ENCODE measurements at places on chromosomes 5 and 9.

DNA sequence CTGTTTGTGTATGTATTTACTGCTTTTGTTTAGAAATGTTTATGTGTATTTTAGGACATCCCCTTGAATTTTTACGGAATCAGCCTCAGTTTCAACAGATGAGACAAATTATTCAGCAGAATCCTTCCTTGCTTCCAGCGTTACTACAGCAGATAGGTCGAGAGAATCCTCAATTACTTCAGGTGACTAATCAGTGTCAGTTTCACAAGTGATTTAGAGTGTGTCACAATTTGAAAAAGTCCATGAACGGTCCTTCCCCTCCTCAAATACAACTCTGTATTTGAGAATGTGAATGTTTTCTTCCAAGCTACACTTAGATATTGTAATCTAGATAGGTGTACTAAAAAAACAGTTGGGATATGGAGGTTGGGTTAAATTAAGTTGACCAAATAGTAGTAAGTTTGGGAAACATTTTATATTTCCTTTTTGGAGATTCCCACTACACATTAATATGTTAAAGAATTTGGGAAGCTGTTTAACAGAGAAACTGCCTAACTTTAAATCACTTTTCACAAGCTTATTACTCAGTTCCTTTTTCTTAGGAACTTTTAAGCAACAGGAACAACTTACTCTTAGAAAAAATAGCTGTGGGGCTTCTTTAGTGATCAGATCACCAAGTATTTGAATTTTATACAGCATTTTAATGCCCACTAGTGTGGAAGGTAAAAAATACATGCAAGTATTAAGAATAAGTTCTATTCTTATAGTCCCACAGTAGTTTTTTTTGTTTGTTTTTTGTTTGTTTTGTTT, 40.9 kb downstream of the RAD23B start:
- DNase-seq = no peak

DNA sequence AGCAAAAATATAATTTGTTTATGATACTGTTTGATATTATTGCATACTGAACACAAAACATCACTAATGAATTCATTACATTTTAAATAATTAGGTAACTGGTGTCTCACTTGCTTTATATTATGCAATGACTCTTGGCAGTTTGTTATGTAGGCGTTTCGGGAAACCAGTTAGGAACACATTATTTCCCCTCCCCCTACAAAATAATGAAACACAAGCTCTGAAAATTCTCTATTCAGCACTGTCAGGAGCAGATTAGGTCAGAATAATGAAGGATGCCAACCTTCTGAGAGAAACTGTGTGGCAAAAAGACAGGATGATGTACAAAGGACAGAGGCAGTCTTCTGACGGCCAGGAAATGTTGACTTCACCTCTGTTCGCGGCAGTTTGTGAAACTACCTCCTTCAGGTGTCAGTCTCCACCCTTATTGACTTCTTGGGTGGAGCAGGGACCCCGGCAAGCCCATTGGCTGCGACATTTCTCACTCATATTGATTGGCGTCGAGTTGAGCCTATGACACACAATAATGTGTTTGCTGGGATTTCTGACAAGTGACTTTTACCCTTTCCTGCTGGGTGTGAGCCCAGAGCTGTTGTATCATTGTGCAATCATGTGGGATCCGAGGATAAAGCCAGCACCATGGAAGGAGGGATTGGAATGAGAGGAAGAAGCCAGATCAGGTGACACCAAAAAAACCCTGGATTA, 33.9 kb downstream of the SH3PXD2B start:
- DNase-seq = peak; percentile 84

DNA sequence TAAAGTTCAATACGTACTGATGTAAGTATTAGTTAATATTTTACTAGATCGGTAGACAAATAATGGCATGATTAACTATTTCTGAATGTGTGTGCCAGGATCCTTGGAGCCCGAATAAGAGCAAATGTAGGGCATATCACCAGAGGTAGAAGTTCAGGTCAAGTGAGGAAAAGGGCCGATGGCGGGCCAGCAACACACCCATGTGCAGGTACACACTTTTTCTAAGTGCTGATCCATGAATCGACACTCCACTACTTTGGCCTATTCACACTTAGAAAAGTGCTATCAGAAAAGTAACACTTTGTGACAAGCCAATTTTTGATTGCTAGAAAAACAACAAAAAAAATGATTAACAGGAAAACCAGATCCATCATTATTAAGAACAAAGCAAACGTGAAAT, 150.3 kb downstream of the AUH start:
- DNase-seq = no peak

- DNase-seq = no peak
These were observed 466.4 kb downstream of the ZNF608 start for GRCh38 chr5:124280079-124280478.

- no peak for DNase-seq
These were observed 9.9 kb upstream of the HMCN2 start for GRCh38 chr9:130255631-130256134.

DNA sequence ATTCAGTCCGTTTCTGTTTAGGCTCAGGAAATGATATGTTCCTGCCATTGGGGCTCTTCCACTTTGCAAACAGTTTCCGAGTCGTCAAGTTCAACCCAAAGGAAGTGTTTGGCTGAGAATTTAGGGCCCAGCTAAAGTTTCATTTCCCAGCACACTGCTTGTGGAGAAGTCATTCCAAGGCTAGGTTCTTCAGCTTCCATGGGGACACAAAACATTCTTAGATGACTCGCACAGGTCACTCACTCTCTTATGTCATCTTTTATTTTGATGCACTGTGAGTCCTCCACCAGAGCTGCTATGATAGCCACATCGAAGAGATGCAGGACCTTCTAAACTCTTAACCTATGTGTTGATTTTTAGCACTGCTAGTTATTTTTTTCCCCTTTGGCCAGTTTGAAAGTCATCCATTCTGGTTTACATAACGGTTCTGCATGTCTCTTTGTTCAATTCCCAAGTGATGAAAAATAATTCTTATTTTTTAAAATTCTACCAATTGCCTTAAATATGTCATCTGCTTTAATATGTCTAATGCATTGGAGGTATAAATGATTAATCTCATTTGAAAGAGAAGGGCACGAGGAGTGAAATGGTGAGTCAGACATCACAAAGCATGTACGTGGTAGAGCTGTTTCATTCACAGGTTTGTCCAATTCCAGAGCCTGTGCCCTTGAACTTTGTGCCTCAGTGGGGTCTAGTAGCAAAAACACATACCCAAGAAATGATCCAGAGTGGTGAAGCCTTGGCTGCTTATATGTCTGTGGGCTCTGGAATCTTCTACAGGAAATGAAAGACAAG, 84.3 kb downstream of the ZNF462 start:
- no peak for DNase-seq

- no peak for DNase-seq
These were observed 140.5 kb downstream of the ENTREP1 start for GRCh38 chr9:69465473-69465872.

DNA sequence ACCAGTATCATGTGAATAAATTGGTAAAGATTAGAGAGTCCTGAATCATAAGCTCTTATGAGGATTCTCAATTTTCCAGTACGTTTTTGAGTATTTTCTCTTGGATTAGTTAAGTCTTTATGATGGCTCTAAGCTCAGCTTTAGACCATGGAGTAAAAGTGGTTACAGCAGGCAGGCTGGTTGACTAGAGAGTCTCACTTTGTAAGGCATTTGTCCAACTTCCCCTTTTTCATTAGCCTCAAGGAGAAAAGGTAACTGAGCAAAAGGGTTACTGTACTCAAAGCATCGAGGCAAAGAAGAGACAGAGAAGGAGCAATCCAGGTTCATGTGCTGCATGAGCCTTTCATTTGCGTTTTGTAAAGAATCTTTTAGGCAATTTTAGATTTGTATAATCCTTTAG, 8.5 kb downstream of the NOP16 start:
- DNase-seq = peak; percentile 55

- DNase-seq = peak; percentile 81
These were observed 849 bp upstream of the RGMB start for GRCh38 chr5:98772415-98773213.

DNA sequence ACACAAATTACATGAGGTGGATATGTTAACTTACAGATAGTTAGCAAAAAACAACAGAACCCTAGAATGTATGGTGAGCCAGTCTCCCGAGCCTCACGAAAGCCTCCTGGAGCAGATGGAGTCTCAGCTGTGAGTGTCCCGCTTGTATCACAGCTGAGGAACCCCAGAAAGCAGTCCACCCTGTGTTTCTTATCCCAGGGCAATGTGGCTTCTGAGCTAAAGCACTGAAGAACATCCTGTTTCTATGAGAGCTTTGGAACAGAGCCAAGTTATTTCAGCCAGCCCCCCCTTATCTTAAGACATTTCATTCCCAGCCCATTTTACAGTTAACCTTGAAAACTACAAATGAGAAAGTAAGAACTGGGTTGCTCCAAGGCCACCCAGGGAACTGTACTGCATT, 1220.9 kb upstream of the CDH6 start:
- DNase-seq = no peak

DNA sequence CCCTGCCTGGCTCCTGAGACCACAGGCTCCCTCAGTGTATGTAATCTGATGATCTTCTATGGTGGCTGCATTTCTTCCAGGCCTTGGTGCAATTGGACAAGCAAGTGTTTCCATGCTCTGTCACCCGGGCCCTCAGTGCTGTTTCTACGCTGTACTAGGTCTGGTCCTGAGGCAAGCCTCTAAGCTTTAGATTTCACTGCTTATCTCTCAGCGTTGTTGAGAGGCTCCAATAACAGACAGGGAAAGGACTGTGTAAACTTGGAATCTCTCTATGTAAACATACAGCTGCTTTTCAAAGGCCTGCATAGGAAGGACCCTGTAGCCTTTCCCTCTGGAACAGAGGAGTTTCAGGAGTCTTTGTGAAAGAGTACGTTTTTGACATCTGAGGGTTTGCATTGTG, 38.6 kb upstream of the NFIB start:
- DNase-seq = no peak

DNA sequence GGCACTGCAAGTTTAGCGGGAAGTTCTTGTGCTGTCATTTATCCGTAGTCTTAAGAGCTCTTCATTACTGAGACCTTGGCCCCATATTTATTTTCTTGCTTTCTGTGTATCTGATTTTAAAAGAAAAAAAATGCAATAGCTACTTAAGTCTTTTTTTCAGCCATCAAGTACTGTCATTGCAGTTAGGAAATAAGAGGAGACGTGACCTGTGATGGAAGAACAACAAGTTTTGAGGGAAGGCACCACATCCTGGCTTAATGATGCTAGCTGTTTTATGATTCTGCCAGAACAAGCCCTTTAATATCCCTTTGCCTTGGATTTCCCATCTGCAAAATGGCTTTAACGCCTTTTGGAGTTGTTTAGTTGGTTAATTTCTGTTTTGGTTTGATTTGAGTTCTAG, 3.8 kb downstream of the RGMB start:
- no peak for DNase-seq

DNA sequence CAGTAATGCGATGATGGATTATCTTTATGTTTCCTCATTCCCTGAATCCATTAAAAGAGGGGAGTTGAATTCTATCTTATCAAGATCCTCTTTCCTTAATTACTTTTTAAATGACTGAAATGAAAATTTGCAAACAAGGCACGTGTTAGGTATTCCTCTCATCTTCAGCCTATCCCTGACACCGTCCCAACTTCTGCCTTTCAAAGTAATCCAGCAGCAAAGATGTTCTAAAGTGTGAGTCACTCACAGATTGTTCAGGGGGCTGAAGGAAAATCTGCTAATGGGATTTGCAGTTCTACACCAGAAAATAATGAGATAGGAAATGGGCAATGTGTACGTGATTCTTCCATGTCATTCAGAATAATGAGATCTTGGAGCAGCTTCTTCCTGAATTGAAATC, 403.0 kb downstream of the ARHGEF28 start:
- no peak for DNase-seq

DNA sequence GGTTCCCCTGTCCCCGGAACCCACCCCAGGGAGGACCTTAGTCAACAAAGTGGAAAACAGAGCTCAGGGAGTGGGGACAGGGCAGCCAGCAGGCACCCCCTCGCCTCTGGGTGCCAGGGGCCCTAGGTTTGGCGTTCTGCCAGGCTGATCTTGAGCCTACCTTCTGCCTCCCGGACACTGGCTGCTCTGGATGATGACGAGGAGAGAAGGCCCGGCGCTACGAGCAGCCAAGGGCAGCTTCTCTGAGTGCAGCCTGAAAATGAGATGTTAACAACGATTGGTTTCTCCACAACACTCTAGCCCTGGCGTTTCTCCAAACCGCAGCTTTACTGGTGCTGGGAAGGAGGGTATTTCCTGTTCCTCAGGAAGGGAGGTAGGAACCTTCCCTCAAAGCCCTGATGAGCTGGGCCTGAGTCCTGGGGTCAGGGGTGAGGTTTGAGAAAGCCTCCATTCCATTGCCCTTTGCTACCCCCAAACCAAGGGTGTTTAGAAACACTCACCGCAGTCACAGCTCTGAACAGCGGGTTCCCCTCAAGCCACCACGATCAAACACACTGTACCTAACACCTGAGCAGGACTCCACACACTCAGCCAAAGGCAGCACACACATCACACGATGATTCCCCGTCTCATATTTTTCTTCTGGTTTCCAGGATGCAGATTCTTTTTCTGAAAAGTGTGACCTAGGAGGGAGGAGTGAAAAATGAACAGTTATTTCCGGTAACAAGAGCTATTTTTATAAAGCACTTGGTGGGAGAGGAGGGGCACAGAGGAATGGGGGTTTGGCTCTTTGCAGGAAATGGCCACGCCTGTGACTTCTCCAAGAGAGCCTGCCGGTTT, at the start of gene STING1:
STING1 (minus strand) TSS at position 709 of the 840 bp plus-strand sequence. CDS start 1,054 bp downstream, outside the sequence.
- DNase-seq = no peak

GRCh38 chr9:26800322-26800721, 92.3 kb downstream of the CAAP1 start:
- no peak for DNase-seq

- no peak for DNase-seq
These were observed 163.4 kb downstream of the GAS1 start for GRCh38 chr9:86783884-86784283.

DNA sequence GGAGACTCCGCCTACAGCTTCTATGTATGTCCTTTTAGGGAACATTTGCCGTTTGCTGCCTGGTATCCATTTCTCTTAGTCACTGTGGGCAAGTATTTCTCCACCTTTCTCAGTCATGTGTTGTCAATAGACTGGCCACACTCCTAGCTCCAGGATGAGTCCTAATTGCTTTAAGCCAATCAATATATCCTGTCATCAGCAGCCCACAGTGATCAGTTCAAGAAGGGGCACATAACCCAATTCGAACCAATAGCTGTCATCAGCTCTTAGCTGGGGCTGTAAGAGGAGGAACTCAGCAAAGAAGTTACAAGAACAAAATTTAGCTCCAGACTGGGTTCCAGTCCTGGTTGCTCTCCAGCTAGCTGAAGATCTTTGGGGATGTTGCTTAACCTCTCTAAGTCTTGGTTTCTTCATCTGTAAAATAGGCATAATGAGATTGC, 70.7 kb upstream of the MAN2A1 start:
- DNase-seq = no peak

DNA sequence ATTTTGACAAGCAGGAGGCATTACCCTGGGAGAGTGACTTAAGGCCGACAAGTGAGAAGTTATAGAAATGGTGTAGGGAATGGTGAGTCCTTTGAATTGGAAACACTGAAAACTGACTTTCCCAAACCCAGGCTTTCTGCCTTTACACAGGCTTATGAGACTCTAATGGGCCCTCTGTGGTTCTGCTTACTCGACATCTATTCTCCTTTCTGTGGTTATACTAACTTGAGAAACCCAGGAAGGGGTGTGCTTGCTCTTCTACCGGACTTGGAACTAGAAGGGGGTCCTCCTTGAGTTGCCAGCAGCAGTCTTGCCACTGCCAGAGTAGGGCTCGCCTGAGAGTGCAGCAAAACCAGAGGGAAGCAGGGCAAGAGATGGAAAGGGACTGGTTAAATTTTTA, 63.3 kb downstream of the FYB1 start:
- no peak for DNase-seq

GRCh38 chr9:77601476-77602099, 46.5 kb downstream of the GNA14 start:
- DNase-seq = no peak

GRCh38 chr5:35926389-35927051, 11.9 kb downstream of the CAPSL start:
- peak; percentile 84 for DNase-seq

Data from NAMALWA (cell line).